ENCODE measurements at places on chromosomes 7 and 10.
A peak's percentile ranks its signal among the peaks of the same experiment; 100 is the strongest.

DNA sequence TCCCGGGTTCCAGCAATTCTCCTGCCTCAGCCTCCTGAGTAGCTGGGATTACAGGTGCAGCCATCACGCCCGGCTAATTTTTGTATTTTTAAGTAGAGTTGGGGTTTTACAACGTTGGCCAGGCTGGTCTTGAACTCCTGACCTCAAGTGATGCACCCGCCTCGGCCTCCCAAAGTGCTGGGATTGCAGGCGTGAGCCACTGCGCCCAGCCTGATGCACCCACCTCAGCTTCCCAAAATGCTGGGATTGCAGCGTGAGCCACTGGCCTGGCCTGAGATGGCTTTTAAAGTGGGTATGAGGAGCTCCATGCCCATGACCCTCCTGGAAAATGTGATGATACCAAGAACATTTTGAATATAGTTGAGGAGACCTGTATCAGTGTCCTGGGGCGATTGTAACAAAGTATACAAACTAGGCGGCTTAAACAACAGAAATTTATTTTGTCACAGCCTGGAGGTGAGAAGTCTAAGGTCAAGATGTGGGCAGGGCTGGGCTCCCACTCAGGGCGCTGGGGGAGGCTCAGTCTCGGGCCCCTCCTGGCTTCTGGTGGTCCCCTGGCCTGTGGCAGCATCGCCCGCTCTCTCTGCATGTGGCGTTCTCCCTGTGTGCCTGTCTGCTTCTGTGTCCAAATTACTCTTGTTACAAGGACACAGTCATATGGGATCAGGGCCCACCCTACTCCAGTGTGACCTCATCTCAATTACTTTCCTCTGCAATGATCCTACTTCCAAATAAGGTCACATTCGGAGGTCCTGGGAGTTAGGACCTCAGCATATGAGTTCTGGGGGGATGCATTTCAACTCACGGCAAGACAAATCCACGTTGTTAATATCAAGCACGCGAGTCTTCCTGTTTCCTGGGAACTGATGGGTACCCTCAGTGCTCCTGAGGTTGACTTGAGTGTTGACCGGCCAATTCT lies 108.8 kb downstream of the ACTR3B start:
- no peak for DNase-seq

GRCh38 chr7:64874114-64874513 lies 29.0 kb upstream of the ZNF273 start:
- DNase-seq, result no peak

- no peak for DNase-seq
Measured at GRCh38 chr10:114810926-114811325, 10.7 kb upstream of the FHIP2A start.

DNA sequence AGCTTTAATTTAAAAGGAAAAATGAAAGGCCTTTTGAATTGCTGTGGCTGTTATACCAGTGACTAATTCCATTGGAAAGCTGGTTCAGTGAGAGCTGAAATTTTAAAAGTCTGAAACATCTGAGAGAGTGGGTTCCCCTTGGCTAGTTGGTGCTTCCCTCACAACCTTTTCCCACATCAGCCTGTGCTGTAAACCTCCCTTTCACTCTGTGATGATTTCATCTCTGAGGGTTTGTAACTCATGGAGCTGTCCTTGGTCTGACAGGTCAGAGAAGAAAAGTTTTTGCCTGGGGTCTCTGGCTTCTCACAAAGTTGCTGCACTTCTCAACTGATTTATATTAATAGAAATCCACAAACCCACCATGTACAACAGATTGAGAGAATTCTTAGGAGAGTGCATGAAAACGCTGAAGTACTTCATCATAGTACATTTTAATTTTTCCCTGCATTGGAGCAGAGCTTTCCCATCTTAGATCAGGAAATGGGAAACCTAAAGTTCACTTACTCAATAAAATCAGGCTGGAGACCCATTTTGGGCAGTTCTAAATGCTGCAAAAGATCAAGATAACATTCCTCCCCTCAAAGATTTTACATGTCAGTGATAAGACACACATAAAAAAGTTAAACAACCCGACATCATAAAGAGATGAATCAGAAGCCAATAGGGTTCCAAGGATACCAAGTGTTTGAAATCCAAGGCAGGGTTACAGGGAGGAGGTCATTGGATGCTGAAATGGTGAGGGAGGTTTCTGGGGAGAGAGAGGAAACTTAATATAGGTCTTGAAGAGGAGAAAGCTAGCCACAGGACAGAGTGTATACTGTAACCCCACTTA lies 157.0 kb upstream of the MKLN1 start:
- no peak for DNase-seq

DNA sequence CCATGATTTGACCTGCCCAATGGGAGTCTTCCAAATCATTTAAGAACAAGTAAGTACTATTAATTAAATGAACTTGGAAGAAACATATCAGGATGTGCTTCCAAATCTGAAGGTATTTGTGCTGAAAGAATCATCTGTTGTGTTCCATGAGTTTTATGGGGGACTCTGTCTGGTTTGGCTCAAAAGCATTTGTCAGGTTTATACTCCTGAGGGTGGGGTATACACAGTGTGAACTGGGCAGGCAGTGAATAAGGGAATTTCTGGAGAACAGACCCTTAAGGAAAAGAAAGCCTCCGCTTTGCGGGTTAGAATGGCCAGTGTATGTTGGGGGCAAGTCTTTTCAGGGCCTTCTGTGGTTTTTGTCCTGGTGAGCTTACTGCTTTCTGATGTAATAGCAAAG lies 29.9 kb downstream of the TCF7L2 start:
- DNase-seq, result no peak

DNA sequence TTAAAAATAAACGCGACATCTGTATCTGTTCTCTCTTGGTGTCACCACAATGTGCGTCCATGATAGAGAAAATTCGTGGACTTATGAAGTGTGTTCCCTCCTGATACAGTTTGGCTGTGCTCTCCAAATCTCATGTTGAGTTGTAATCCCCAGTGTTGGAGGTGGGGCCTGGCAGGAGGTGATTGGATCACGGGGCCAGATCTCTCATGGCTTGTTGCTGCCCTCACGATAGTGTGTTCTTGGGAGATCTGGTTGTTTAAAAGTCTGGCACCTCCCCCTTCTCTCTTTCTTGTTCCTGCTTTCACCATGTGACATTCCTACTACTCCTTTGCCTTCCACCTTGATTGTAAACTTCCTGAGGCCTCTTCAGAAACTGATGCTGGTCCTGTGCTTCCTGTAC lies 229.4 kb upstream of the MYO3A start:
- DNase-seq, result no peak

DNA sequence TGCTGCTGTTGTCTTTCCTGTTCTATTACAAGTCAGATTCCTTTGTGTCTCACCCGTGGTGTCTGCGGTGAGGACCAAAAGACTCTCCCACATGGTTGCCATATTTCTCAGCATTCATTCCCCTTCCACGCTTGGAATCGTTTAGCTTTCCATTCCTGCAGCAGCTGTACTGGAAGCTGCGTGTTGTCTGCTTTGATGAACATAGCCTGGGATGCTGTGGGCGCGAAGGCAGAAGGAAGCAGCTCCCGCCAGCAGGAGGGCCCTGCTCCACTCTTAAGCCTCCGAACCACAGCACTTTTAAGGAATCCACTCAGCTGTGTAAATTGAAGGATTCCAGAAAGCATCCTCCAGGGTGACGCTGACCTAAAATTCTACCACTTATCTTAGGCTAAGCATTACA lies 303.6 kb upstream of the PITRM1 start:
- DNase-seq, result no peak

DNA sequence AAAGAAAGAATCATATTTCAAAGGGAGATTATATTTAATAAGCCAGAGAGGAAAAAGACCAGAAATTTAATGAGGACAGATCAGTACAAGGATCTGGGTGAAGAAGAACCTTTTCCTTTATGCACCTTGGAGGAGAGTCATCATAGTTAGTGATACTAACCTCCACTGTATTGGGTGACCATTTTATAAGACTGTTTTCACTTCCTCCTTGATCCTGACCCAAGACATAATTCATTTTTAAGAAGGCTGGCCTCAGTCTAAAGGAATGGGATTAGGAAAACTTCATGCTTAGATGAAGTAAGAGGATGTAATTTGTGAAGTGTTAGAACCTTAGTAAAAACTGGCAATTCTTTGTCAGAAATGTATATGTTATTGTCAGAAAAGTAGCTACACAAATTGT lies 68.6 kb downstream of the ADAM22 start:
- DNase-seq, result no peak

DNA sequence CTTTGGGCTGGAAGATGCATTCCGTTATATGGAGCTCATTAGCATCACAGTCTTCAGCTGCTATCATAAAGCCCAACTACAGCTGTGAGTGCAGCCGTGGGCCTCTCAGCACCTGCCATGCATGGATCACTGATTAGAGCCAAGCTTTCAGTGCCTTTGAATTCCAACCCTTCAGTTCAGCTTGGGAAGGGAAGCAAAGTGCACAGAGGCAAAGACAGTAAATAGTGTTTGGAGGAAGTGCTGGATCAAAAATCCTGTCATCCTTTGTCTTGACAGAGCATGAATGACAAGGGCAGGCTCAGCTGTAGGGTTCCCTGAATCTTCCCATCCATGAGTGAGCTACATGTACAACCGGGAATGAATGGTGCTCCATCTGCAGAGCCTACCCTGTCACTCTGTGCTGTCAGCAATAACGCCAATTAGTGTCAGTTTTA lies 153.7 kb downstream of the DNAJB9 start:
- DNase-seq, result no peak

DNA sequence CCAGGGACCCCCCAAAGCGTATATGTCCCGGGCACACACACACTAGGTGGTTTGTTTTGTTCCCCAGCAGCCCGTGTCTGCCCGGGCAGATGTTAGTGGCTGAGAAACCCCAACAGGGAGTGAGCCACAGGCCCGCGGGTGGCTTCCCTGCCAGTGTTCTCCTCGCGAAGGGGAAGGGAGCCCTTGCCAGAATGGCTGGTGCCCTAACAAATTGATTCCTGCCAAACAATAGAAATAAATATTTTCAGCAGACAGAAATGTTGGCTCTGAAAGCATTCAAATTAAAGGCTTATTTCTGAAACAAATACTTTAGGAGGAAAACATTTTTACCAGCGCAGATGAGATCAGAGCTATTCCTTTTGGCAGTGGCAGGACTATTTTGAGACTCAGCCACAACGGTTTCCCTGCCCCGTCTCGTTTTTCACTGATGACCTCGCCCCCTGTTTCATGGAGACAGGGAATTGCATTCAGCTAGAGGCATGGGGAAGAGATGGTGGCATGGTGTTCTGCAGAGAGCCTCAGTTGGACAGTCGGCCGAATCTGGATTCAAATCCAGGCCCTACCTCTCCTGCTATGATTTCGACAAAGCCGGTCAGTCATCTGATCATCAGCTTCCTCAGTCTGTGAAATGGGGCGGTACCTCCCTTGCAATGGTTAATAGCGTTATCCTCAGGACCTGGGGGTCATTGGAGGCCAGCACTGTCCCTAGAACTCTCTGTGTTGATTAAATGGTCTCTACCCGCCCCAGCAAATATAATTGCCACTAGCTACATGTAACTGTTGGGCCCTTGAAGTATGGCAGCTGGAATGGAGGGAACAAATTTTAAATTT lies 84.5 kb downstream of the CUX1 start:
- DNase-seq, result no peak

GRCh38 chr10:46539596-46540411 lies 16.7 kb downstream of the GPRIN2 start:
- DNase-seq, result no peak

- no peak for DNase-seq
Measured at GRCh38 chr10:68172324-68172723, 59.6 kb downstream of the ATOH7 start.

GRCh38 chr10:103584216-103585010 lies 90.9 kb downstream of the NEURL1 start:
- peak; percentile 75 for DNase-seq

GRCh38 chr7:151927011-151927410 lies 29.2 kb upstream of the GALNTL5 start:
- no peak for DNase-seq

- DNase-seq, result peak; percentile 52
Measured at GRCh38 chr10:86671985-86672710, 3.8 kb downstream of the LDB3 start.

GRCh38 chr7:78047800-78048199 lies 249.2 kb downstream of the PHTF2 start:
- no peak for DNase-seq

GRCh38 chr7:85167636-85168035 lies 19.2 kb downstream of the SEMA3D start:
- DNase-seq, result no peak

- DNase-seq, result no peak
Measured at GRCh38 chr10:93406364-93407145, 75.6 kb downstream of the MYOF start.

DNA sequence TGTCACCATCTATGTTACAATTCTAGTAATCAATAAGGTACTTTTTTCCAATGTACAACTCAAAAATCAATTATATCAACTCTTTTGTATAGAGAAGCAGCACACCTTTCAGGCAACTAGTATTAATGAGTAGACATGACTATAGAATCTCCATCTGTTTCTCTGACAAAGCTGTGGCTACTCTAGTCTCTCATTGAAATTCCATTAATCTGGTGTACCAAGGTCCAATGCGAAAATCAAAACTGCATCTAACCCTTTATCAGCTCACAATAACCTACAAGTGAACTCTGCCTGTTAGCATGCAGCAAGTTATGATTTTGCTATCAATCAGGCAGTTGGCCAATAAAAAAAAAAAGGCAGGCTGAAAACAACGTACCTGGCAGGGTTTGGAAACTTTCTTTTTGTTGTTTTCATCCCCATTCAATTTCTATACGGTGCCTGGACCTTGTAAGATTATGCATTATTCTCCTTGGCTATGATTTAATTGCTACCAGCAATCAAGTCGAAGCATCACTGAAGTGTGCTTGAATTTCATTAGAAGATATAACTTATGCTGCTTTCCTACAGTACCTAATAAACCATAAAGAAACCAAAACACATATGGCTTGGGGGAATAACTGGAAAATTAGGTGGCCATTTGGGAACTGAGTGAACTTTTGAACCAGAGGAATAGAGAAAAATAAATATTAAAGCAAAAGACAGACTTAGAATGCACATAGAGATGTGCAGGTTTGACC lies 23.2 kb downstream of the SKAP2 start:
- DNase-seq, result no peak

GRCh38 chr7:22663357-22663718 lies 63.7 kb upstream of the IL6 start:
- no peak for DNase-seq

DNA sequence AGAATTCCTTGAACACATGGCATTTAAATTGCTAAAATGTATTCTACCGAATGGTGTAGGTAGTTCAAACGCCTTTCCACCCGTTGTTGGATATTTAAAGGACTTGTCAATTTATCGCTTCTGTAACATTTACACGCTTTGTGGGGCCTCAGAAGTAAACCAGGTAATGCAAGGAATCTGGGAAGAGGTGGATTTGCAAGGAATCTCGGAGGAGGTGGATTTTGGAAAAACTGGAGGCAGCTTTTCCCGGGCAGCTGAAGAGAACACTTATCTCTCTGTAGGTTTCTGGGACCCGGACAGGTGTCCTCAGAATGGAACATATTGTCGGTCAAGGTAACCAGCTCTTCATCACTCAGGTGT lies 592 bp upstream of the MAPK8 start:
- DNase-seq, result no peak

GRCh38 chr10:58697691-58698090 lies 185.0 kb downstream of the BICC1 start:
- DNase-seq, result no peak
